Cerebellar cortex (tissue), 1 donor: ENCODE measurements at places on chromosomes 7 and 10.

GRCh38 chr7:24972991-24973390, 7.0 kb downstream of the OSBPL3 start:
- DNase-seq = no peak

DNA sequence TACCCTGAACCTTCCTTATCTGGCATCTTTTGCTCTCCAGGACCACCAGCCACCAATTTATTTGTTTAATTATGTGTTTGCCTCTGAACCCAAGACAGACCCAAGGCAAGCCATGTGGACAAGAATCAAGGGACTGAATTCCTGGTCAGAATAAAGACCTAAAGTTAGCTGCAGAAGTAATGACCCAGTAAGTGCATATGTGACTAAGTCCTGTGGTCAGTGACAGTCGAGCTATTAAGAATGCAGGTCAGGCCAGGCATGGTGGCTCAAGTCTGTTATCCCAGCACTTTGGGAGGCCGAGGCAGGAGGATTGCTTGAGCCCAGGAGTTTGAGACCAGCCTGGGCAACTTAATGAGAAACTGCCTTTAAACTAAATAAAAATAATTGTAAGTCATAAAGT, 139.4 kb downstream of the CCDC71L start:
- no peak for DNase-seq

DNA sequence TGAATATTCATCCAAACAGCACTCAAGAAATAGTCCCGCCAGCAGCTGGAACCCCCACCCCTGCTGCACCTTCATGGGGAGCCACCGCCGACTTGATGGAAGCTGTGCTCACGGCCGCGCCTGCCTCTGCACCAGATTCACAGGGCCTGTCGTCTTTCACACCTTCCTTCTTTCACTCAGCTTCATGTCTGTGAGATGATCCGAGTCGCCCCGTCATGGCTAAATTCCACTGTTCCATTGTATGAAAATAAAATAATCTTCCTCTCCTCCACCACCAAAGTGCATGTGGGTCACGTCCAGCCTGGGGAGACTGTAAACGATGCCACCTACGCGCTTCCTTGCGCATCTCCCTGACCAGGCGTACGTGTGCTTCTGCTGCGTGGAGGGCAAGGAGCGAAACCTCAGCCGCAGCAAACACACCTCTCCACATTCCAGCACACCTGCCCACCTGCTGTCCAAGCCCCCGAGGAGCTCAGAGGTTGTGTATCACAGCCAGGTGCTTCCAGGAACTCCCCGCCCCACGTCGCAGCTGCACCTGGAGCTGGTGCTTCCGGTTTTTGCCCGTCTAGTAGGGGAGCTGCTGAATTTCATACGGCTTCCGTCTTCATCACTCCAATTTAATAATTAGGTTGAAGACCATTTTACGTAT, 137.0 kb downstream of the PTPRN2 start:
- no peak for DNase-seq

DNA sequence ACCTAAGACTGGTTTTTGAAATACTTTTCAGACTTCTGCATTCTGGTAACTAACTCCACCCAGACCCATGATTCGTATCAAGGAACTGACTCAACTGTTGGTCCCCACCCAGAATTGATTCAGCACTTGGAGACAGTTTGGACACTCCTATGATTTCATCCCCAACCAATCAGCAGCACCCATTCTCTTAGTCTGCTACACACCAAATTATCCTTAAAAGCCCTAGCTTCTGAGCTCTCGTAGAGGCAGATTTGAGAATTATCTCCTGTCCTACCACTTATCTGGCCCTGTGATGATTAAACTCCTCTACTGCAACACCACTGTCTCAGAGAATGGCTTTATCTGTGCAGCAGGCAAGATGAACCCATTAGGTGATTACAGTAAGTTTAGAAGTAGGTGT, 7.7 kb upstream of the GSTO1 start:
- DNase-seq = no peak

DNA sequence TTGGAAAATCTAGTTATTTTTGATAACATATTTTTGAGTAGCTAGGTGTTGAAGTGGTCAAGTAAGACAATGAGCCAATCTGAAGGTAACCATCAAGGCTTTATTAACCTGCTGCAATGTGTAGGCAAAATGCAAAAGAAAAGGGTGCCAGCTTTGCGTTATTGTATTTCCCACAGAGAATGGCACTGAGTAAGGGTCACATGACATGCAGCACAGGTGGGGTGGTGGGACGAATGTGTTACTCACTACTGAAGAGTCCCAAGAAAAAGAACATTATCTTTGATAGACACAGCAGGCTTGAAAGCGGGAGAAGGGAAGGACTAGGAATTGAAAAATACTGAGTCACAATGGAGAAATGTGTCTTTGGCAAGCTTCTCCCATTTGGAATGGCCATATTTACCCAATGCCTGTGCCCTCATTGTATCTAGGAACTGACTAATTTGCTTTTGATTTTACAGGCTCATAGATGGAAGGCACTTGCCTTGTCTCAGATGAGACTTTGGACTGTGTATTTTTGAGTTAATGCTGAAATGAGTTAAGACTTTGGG, 898.6 kb upstream of the POT1 start:
- DNase-seq = no peak

DNA sequence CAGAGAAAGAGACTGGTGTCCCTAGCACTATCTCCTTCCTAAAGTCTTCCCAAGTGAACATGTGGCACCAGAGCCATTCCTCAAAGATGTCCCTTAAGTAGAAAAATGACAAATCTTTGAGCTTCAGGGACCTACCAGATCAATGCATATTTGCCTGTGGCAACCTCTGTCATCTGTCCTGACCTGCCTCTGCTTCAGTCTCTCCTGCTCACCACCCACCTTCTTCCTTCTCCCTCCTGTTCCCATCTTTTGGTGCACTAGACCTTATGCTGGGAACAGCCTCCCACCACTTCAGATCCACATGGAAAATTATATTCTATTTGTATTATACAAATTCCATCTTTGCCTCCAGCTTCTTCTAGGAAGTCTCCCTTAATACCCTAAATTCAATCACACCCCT, 386.4 kb downstream of the PLXNA4 start:
- DNase-seq = no peak
